Activated CD4-positive, alpha-beta T cell treated with anti-CD3 and anti-CD28 coated beads, Interleukin-2, amount 50 U/mL, for 24 hours (primary cell): ENCODE measurements at places on chromosomes 4 and X.

DNA sequence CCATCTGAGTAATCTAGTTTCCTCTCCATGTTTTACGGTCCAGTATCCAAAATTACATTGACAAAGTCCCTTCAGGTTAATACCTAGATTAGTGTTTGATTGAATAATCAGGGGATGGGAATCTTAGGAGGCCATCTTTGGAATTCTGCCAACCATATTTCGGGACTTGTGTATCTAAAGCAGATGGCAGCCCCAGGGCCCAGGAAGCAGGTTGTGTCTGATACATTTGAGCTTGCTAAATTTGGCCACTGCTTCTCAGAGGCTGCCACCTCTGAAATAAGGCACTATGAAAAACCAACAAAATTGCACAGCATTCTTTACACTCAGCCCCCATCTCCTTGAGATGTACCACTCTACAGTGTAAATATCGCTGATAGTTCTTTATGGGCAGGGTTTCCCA lies 102.1 kb downstream of the ASB9 start:
- DNase-seq: no peak

DNA sequence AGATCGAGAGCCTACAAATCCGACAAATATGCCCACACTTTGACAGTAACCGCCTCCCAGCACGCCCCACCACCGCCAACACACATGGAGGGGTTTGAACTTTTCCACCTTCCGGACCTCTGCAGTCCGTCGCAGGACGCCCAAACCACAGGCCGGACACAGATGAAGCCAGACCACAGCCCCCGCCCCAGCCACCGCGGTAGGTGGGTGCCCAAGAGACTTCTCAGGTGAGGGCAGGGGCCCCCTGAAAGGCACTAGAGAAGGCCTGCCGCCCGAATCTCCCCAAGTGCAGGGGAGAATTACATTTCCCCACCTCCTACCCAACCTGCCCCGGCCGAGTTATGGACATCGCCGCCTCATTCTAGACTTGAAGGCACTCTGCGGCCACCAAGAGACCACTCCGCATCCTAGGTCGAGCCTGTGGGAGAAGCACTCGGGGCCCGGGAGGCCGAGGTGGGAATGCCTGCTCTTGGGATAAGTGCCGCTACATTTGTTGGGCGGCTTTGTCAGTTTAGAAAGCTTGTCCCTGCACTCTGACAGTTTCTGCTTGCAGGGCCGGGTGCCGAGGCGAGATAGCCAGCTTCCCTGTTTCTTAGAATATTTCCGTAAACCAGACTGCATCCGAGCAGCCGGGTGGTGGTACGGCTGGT lies 21.5 kb downstream of the HAND2 start:
- DNase-seq: no peak

- DNase-seq: no peak
Observed at GRCh38 chrX:72060921-72061490, 70.7 kb downstream of the RTL5 start.

- no peak for DNase-seq
Observed at GRCh38 chr4:173538909-173539445, 8.9 kb upstream of the HAND2 start.

DNA sequence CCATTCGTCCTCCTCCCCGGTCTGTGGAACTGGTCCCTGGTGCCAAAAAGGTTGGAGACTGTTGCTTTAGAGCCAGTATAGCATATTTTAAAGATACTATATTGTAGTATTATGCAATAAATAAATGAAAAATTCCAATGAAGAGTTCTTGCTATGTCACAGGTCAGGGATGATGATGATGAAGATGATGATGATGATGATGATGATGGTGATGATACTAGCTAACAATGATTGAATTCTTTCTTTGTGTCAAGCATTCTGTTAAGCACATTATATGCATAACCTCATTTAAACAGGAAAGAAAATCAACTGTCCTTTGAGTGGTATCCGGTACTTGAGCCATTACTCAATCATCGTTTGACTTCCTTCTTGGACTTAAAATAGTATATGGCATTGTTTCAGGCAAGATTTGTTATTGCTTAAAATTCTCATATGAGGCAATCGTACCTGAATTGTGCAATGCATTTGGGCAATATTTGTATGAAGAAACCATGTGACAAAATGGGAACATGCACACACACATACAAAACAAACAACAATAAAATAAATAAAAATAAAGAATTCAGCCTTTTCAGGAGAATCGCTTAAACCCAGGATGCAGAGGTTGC lies 22.8 kb upstream of the TLR2 start:
- DNase-seq: no peak

GRCh38 chr4:53490161-53490956 lies 100.9 kb downstream of the LNX1 start:
- no peak for DNase-seq

GRCh38 chr4:121154103-121154515 lies 10.0 kb downstream of the TNIP3 start:
- peak; percentile 32 for DNase-seq

GRCh38 chr4:168501407-168501806 lies 4.6 kb downstream of the PALLD start:
- no peak for DNase-seq

GRCh38 chrX:139890991-139891700 lies 41.7 kb downstream of the ATP11C start:
- DNase-seq: no peak

- DNase-seq: peak; percentile 28
Observed at GRCh38 chr4:105306158-105306781, 159.6 kb downstream of the TET2 start.

GRCh38 chr4:86319390-86319789 lies 40.5 kb downstream of the MAPK10 start:
- no peak for DNase-seq

DNA sequence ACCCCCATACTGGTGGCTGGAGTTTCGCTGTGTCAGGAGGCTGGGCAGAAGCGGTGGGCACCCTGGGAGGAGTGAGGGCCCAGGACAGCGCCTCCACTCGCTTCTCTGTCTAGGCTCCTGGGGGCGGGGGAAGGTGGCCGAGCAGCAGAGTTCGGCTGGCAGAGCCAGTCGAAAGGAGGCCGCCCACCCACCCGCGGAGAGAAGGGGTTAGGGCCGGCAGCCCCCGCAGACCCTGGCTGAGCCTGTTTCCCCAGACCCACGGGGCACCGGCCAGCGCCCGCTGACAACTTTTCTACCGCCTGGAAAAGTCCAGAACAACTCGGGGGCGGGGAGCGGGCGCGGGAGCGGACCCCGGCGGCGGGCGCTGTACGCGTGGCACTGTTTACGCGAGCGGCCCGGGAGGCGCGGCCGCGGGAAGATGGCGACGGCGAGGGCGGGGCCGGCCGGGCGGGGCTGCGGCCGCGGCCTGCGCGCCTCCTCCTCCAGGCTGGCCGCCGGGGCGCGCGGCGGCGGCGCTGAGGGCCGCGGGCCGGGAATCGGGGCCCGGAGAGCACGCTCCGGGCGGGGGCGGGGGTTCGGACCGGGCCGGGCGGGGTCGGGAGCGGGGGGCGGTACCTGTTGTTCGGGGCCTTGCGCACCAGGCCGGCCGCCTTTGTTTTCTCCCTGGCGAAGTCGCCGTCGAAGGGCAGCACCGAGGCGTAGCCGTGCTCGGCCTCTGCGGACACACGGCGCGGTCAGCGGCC lies 628 bp downstream of the MXD4 start:
- DNase-seq: no peak
